ENCODE measurements at places on chromosomes 1 and 21.
A peak's percentile ranks its signal among the peaks of the same experiment; 100 is the strongest.

DNA sequence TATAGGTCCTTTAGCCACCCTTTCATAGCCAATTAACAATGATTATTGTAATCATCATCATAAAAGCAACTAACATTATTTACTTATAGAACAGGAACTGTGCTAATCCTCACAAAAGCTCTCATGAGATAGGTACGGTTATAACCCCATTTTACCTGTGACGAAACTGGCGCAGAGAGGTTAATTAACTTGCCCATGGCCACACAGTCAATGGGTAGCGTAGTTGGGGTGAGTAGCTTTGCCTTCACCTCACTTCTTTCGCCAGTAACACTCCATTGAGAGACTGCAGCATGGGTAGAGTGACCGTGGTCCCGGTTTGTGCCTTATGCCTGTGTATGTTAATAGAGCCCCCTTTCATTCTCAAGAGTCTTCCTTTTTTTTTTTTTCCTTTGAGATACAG is 10.3 kb downstream of the NIPAL3 start:
- no peaks in the 10 kb centered on the region for H3K27me3 ChIP-seq
- no peak overlapping the region for H3K27ac ChIP-seq
- no peaks in the 10 kb centered on the region for H3K4me1 ChIP-seq
- H3K4me3 ChIP-seq, result no peak overlapping the region
- no peak for DNase-seq

DNA sequence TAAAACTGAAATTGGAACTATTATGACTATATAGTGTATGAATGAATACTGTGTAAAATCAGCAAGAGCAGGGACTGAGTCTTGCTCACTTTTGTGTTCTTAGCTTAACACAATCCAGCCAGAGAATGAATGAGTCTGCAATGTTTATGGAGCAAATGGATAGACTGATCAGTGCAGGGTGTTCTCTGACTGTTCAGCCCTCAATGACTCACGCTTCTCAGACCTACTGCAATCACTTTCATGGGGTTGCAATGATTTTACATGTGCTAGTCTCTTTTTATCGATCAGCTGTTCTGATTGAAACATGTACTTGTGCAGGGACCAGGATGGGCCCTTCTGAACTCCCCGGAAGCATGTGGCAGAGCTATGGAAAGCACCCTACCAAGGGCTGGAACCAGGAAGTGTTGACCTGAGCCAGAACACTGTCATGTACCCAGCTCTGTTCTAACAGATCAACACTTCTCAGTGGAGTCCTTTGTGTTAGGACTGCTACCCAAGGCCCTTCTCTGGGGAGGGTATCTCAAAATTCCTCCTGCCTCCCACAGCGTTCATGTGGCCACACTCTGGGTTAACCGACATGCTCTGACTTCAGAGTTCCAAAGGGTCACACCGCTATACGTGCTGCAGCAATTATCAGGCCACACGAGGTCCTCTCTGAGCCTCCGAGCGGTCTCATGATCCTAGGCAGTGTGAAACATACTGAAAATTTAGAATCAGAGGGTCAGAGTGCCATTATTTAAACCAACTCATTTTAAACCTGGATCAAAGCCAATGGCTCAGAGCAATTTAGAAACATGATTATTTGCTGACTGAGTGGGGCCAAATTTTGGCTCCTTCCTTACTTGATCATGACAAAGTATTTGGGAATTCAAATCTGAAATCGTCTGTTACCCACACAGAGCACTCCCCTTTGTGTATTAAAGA is 35.2 kb downstream of the GRIK1 start:
- no peaks in the 10 kb centered on the region for H3K36me3 ChIP-seq
- no peaks in the 10 kb centered on the region for H3K27me3 ChIP-seq
- no peak overlapping the region for H3K4me3 ChIP-seq
- H3K4me1 ChIP-seq, result no peaks in the 10 kb centered on the region
- H3K27ac ChIP-seq, result no peak overlapping the region
- DNase-seq, result no peak

DNA sequence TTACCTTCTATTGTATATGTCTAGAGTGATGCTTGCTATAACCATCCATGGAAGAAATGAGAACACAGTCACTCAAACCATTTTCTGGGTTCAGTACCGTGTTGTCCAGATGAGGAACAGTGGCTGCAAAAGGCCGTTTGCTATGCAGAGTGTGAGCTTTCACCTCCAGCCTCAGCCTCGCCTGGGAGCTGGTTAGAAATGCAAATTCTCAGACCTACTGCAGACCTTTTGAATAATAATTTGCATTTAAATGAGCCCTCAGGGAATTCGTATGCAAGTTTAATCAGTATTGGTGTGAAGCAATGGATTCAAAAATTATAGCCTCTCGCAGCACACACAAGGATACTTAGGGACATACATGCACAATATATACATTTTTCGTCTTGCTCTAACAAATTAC is 24.1 kb downstream of the KCNJ15 start:
- peaks cover 12% of the 10 kb centered on the region for H3K4me1 ChIP-seq
- no peak overlapping the region for H3K27ac ChIP-seq
- H3K27me3 ChIP-seq, result no peaks in the 10 kb centered on the region
- no peak for DNase-seq
- no peaks in the 10 kb centered on the region for H3K36me3 ChIP-seq

DNA sequence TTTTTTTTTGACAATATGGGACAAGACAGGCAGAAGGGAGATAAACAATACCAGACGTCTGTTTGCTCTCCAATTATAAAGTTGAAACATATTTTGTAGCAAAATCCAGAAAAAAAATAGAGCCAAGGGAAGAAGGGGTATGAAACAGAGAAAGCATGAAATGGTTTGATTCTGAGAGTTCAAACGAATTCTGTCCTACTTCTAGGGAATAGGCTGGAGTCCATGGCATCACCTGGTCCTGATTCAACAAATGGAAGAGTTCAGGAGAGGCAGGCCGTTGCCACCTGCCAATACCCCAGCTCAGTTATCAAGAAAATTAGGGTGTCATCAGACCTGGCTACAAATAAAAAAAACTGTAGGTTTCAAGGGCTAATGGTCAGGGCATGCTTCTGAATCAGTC is 71.8 kb downstream of the CLSTN1 start:
- peaks cover 9% of the 10 kb centered on the region for H3K4me1 ChIP-seq
- no peak overlapping the region for H3K27ac ChIP-seq
- peaks cover 12% of the 10 kb centered on the region for H3K36me3 ChIP-seq
- no peak overlapping the region for H3K4me3 ChIP-seq
- H3K27me3 ChIP-seq, result no peaks in the 10 kb centered on the region

DNA sequence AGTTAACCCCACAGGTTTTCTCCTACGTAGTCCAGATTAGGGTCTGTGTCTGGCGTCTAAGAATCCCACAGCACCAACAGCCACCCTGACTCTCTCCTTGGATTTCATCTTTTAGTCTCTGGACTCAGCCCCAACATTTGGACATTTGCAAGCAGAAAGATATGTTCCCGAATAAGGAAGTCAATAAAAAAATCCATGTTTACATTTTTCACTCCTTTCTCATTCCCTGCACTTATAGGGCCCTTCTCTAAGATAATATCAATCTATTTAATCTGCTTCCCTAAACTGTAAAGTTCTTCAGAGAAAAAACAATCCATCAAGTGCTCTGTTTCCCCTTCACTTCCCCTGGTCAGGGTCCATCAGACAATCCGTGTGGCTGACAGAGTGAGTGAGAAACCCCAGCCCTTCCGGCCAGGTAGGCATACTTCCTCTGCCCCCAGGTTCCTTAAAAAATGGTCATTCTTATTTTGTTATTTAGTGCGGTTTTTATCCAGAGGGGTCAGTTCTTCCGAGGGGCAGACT is 105.9 kb upstream of the CDC42BPA start:
- H3K4me3 ChIP-seq, result no peak overlapping the region
- no peaks in the 10 kb centered on the region for H3K27me3 ChIP-seq
- no peak overlapping the region for H3K27ac ChIP-seq
- H3K4me1 ChIP-seq, result peaks cover 23% of the 10 kb centered on the region
- no peaks in the 10 kb centered on the region for H3K36me3 ChIP-seq
- peak; percentile 19 for DNase-seq

GRCh38 chr1:201618905-201619304 is 80.0 kb downstream of the NAV1 start:
- H3K27ac ChIP-seq, result no peak overlapping the region
- H3K36me3 ChIP-seq, result no peaks in the 10 kb centered on the region
- no peak for DNase-seq
- H3K4me1 ChIP-seq, result no peaks in the 10 kb centered on the region
